ENCODE measurements at places on chromosomes 2 and 18.

DNA sequence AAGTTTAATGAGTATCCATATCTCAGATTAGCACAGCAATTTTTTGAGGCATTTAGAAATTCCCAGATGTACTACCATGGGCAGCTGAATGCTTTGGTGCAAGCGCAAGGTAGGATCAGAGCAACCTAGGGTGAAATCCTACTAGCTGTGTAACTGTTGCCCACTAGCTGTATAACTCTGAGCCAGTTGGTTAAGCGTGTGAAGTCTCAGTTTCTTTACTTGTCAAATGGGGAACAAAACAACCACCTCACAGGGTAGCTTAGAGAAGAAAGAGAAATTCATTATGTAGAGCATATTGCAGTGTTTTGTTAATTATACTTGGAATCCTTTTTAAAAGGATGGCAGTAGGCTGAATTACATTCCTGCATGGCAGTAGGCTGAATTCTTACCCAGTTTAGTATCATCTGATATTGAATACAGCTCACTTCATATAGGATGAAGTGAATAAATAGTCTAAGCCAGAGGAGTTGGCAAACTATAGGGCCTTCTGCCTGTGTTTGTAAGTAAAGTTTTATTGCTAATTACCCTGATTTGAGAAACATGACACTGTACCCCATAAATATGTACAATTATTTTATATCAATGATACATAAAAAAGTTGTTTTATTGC, 180.7 kb downstream of the PLCL1 start:
- DNase-seq, result no peak

DNA sequence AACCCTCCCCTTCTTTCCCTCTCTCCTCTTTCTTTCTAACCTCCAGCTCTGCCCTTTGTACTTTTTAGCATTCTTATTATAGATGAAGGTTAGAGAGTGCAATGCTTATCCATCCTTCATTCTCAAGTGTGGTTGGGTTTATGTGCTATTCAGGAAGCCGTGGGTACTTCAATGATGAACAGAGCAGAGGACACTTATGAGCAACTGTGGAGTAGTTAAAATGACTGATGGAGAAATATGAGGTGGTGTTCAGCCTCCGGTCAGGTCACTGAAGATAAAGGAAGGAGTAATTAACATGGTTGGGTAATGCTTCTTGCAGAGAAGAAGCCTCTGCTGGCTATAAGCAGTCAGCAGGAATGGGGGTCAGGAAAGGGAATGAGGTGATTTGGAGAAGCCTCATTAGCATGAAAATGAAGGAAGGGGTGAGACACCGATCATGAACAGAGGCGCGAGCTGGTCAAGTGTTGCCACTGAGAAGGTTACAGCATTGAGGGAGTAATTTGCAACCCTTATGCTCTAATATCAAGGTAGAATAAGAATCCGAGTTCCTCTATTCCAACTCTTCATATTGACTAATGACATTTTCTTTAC, 174.7 kb downstream of the LPIN1 start:
- no peak for DNase-seq

- no peak for DNase-seq
Measured at GRCh38 chr2:121955426-121955825, 200.0 kb downstream of the TSN start.

- DNase-seq, result no peak
Measured at GRCh38 chr2:101251844-101252407, 760 bp upstream of the CNOT11 start.

GRCh38 chr2:183038341-183039300, at the start of gene NCKAP1:
TSS of gene NCKAP1 (minus strand) at chr2:183038457. CDS start at chr2:183038099, 358 bp downstream.
- peak; percentile 82 for DNase-seq

DNA sequence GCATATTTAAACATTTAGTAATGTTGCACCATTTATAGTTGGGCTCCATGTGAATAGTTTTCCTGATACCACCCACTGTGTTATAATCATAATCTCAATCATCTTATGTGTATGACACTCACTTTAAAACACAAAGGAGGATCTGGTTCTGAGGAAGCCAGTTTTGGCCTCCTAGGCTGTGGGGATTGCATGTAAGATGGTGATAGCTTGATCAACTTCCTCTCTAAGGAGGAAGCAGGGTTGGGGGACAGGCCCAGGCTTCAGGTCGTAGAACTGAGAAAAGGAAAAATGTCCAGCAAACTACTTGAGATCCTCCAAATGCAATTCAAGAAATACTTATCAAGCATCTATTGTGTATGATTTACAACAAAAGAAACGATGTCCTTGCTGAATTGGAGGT, 4.9 kb upstream of the PPM1B start:
- DNase-seq, result no peak

DNA sequence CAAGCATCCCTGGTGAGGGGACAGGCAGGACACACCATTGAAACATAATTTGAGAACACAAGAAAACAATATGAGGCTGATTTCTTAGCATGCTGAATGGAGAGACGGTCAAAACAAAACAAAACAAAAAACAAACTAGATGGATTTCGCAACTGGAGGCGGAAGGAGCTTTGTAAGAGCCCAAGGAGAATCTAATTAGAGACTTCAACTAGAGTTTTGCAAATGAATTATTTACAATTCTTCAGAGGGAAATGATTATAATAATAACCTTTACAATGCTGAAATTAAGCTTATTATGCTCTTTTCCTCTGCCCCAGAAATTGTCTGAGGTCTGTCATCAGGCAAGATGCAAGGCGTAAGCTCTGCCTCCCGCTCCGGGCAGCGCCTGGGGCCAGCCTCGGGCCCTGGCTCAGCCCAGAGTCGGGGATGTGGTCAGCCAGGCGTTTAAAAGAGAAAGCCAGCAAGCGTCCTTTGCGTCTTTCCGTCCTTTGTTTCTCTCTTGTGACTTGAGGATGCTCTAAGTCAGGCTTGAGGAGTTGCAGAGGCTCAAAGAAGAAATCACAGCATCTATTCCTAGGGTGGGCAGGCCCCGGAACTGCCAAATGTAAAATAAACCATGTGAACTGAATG, 139.6 kb downstream of the TWIST2 start:
- no peak for DNase-seq

GRCh38 chr2:175806570-175806969, 195.5 kb downstream of the LNPK start:
- DNase-seq, result no peak

DNA sequence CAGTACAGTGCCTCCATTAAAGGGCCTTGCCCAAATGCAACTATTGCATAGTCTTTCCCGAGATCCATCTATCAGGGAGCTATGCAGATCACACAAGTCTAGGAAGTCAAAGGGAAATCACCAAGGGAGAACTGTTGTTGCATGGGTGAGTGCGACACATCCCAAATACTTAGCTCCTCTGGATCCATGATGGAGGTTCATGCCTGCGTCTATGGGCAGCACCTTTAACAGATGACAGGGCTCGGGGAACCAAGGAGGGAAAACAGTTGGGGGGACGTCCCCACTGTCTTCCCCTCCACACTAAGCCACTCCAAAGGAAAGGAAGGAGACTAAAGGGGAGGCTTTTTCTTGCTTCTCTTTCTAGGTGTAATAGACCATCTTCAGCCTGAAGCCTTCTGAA, 552.8 kb upstream of the PKDCC start:
- no peak for DNase-seq

DNA sequence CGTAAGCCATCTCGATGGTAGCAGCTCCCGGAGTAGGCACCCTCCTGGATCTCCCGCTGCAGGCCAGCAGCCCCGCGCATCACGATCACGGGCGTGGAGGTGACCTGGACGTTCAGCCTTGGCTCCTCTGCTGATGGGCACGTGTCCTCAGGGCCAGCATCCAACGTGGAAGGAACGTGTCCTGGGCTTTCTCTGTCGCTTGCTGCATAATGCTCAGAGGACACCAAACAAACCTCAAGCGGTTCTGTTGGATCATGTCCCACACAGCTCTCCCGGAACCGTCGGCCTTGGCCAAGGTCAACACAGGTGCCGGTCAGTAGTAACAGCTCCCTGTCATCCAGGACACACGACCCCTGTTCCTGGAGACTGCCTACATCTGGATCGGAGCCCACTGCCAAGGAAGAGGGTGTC, 23.1 kb downstream of the PASK start:
- DNase-seq, result no peak

- DNase-seq, result no peak
Measured at GRCh38 chr2:74440378-74441169, 1.2 kb downstream of the RTKN start.

GRCh38 chr18:23967321-23968089, 47.0 kb upstream of the TTC39C start:
- no peak for DNase-seq

GRCh38 chr2:12722447-12723316, 5.9 kb downstream of the TRIB2 start:
- DNase-seq, result no peak

DNA sequence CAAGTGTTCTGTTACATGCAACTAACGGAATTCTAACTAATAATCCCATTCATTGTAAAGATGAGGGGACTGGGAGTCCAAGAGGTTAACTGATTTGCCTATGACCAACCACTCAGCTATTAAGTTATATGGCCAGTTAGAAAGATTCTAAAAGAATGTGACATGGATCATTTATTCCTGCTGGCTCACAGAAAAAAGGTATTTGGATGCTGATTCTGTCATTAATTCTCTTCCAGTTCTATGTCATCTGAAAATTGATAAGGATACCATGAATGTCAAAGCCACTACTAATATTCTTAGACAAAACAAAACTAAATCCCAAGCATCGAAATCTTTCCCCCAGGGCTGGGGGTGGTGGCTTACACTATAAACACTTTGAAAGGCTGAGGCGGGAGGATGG, 41.2 kb upstream of the GORASP2 start:
- no peak for DNase-seq

- DNase-seq, result no peak
Measured at GRCh38 chr2:20626698-20627513, 24.0 kb downstream of the HS1BP3 start.

DNA sequence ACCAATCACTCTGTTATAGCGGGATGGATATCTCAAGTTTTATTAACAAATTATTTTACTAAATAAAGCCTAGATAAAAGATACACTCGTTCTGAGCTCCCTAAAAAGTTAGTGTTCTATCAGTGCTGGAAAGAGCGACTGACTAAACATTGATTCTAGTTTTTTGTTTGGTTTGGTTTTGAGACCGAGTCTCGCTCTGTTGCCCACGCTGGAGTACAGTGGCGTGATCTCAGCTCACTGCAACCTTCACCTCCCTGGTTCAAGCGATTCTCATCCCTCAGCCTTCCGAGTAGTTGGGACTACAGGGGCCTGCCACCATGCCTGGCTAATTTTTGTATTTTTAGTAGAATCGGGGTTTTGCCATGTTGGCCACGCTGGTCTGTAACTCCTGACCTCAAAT, 73.8 kb upstream of the CDCA7 start:
- no peak for DNase-seq

DNA sequence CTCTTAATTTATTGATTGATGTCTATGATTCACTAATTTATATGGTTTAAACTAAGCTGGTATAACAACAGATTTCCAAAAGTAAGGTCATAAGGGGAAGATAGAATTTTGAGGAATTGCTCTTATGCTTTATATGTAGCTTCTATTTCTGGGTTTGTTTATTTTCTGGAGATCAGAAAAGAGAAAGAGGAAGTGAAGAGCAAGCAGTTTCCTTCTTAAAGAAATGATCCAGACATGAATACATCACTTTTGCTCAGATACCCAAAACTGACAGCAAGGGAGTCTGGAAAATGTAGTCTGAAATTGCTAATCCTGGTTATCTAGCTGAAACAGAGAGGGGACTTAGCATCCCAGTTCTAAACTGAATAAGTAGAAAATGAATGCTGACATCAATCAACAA, 912.5 kb upstream of the CRIM1 start:
- DNase-seq, result no peak

DNA sequence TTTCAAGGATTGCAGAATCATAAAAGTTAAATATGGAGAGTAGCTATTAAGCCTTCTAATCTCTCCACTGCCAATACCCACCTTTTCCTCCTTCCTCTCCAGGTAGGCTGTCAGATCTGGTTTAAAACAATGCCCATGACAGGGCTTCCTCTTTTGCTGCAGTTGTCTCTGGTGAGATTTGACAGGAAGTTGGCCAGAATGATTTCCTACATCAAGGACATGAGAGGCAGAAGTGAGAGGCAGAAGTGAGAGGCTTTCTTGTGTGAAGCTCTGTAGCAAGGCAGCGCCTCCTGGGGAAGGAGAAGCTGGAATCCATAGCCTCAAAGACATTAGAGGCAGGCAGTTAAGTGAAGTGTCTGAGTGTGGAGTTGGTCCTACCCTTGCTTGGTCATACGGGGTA, 385.7 kb downstream of the HRH4 start:
- no peak for DNase-seq
